ENCODE measurements at places on chromosomes 11 and 22.

- no peak for DNase-seq
Observed at GRCh38 chr11:84607975-84608836, 1018.9 kb downstream of the DLG2 start.

- DNase-seq, result no peak
Observed at GRCh38 chr11:110153474-110153873, 60.3 kb downstream of the ZC3H12C start.

DNA sequence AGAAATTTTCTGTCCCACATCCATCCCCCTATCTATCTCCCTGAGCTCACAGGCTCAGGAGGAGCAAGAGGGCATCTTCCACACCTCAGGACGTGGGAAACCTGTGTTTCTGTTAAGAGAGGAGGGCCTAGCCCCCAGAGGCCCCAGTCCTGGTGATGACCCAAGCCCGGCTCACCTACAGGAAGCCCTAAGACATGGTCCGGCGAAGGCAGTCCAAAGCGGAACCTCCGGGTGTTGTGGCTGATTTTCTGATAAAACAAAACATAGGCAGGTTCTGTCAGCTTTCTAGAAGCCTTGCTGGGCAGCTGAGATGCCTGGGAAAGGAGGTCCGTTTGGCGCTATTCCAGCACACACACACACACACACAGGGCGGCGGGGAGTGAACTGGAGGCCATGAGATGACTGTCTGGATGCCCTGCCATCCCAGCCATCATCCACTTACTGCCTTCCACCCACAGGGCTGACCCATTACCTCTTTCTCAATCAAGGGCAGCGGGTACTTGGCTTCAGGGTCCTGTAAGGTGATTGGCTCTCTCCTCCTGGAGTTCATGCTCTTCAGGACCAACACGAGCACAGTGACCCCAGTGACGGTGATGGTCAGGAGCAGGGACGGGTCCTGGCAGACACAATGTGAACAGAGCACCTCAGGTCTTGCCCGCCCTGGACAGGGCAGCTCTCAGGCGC is 882 bp downstream of the CYB5R2 start:
- DNase-seq, result no peak

DNA sequence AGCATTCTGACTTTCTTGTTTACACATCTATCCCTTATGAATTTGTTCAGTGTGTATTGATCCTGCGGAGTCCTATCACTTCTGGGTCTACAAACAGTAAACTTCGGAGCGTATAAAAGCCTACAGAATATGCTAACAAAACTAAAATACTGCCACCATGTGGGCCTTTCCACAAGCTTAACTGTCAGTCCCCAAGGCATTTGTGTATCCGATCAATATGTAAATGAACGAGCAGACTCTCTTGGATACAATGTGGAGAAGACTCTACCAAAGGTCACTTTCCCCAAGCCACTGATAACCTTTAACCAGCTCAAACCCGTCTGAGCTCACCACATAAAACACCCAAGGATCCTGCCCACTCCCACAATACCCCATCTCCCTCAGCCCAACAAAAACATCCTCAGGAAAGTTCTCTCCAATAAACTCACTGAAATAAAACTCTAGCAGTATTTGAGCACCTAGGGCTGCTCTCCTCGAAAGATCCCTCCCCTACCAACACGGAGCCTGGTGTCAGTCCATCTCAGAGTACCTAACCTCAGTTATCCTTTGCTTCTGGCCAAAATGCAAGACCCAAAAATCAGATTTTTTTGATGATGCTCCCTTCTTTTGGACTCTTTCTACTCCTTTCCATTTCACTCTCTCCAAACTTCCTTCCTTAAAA is 17.8 kb downstream of the ADA2 start:
- no peak for DNase-seq

DNA sequence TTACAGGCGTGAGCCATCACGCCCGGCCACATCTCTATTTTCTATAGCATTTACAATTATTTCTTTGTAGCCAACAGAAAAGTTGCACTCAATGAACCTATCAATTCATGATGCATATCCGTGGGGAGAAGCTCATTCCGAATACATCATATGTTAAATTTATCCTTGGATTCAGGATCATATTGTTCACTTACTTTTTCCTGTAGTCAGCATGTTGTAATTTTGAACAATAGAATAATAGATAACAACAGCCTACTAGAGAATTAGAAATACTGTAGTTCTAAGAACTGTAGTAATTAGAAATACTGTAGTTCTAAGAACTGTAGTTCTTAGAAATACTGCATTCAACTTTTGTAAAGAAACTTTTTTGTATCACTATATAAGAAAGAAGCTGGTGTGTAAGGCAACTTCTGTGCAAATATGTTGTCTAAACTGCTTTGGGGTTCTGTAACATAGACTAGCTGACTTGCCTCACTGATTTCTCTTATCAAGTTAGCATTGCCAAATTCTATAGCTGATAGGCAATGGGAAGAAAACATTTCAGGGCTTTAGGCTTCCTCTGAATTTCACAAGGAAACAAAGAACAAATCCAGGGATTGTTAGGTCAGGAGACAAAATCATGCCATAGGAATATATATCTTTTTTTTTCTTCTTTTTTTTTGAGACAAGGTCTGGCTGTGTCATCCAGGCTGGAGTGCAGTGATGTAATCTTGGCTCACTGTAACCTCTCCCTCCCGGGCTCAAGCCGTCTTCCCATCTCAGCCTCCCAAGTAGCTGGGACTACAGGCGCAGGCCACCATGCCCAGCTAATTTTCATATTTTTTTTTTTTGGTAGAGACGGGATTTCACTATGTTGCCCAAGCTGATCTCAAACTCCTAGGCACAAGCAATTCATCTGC is 91.9 kb downstream of the CSTPP1 start:
- DNase-seq, result no peak

DNA sequence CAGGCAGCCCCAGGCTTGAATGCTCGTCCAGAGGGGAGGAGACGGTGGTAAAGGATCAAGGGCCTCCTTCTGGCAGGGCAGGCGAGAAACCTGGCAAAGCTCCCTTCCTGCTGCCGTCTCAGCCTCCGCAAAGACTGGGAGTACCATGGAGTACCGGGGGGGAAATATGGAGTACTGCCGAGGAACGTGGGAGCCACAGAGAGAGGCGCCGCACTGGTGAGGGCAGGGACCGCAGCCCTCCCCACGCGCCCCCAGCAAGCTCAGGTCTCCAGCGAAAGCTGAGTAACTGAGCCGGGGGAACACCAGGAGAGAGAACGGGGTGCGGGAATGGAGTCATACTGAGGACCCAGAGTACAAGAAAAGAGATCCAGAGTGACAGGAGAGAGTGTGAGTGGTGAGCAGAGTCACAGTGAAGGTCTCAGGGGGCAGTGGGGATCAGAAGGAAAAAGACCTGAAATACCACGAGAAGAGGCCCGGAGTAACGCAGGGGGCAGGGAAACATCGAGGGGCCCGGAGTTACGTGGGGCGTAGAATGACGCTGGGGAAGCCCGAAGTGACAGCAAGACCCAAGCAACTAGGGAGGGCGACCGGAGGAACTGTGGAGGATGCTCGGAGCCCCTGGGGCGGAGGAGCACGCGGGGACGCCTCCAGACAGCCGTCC is 740 bp downstream of the EML3 start:
- peak; percentile 36 for DNase-seq

DNA sequence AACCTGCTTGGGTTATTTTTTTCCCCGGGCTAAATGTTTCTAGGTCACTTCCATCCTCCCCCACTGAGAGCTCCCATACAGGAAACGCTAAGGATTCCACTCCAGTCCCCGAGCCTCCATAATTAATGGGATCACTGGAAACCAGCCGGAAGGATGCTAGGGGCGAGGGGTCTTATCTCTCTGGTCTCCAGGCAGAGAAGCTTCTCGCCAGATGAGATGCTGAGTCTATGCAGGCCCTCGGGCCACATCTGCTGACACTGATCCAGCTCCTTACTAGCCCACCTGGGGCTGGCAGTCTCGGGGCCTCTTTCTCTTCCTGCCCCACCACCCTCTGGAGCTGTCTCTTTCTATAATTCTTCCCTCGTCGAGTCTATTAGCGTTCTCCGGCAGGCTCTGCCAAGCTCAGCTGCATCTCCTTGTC is 125.9 kb upstream of the SYT13 start:
- DNase-seq, result no peak

GRCh38 chr11:6472934-6473333 is 807 bp downstream of the TRIM3 start:
- no peak for DNase-seq

DNA sequence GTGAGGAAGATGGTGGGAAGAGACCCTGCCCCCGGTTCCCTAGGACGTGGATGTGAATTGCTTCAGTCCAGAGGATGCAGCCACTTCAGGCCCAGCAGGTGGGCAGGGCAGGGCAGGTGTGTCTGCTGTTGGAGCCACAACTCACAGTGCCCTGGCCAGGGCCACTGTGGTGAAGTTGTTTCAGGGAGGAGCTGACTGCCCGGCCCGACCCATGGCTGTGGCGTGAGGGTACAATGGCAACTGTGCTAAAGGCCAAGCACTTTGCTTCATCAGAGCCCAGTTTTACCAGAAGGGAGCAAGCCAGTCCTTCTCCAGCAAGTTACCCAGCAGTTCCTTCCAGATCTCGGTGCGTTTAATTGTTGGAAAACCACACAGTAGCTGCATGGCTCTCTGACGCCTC is 1174.4 kb downstream of the BRD1 start:
- no peak for DNase-seq

GRCh38 chr22:22123118-22123959 is 121.2 kb upstream of the VPREB1 start:
- no peak for DNase-seq

GRCh38 chr22:49915610-49916009 is 2.6 kb downstream of the ALG12 start:
- no peak for DNase-seq

GRCh38 chr22:49972163-49973017 is 11.8 kb downstream of the PIM3 start:
- DNase-seq, result no peak

DNA sequence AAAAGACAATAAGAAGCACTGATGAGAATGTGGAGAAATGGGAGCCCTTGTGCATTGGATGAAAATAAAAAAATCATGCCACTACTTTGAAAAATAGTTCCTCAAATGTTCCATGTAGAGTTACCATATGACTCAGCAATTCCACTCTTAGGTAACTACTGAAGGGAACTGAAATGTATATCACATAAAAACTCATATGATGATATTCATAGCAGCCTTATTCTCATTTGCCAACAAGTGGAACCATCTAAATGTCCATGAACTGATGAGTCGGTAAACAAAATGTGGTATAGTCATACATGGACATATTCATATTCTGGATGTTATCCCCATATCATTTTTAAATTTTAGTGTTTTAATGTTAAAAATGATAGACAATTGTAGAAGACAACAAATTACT is 3.5 kb downstream of the KRTAP5-9 start:
- DNase-seq, result no peak

DNA sequence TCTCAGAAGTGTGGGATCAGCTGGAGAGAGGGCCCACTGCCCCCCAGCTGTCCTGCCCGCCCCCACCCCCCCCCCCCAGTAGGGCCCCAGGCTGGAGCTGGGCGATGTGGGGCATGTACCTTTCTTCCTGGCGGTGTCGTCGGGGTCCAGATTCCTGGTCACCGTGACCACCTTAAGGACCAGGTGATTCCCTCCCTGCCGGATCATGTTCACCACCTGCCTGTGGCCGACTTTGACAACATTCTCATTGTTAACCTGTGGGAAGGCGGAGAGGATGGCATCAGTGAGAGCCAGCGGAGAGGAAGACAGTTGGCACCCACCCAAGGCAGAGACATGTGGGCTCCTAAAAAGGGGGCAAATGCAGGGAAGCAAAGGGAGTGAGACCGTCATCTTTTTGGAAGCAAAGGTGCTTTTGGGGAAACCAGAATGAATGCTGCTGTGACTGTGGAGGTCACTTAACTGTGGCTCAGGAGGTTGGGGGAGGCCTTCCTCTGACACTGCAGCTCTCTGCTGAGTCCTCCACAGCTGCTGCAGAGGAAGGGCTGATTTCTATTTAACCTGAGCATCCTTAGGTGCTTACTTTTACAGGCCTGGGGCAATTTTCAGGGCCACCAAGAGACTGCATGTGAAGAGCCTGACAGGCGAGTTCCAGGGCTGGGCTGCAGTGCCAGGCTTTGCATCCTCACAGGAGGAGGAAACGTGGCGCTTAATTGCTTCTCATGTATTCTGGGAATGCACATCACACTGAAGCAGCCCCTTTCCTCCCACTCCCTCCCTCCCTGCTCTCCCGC is 104.5 kb downstream of the CTTN start:
- no peak for DNase-seq

GRCh38 chr11:12029738-12030363 is 21.4 kb upstream of the DKK3 start:
- DNase-seq, result peak; percentile 73

- DNase-seq, result no peak
Observed at GRCh38 chr22:30327864-30328345, 1.2 kb upstream of the TBC1D10A start.

- no peak for DNase-seq
Observed at GRCh38 chr11:68993546-68993945, 12.8 kb upstream of the MRGPRD start.

DNA sequence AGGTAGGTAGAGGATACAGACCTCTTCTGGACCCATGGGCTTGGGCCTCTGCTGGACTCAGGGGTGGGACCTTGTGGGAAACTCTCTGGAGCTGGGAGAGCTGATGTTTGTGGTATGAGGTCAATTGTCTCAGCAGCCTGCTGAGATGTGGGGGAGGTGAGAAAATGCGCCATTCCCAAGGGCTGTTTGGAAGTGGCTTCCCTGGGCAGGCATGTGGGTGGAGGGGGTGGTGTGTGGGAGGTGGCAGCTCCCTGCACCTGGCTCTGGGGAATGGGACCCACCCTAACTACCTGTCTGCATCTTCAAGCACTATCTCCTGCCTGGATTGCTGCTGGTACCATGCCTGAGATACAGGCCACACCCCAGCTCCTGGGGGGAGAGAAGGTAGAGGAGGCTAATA is 97.4 kb upstream of the THY1 start:
- no peak for DNase-seq

- DNase-seq, result no peak
Observed at GRCh38 chr11:119532551-119532950, 109.6 kb upstream of the THY1 start.

DNA sequence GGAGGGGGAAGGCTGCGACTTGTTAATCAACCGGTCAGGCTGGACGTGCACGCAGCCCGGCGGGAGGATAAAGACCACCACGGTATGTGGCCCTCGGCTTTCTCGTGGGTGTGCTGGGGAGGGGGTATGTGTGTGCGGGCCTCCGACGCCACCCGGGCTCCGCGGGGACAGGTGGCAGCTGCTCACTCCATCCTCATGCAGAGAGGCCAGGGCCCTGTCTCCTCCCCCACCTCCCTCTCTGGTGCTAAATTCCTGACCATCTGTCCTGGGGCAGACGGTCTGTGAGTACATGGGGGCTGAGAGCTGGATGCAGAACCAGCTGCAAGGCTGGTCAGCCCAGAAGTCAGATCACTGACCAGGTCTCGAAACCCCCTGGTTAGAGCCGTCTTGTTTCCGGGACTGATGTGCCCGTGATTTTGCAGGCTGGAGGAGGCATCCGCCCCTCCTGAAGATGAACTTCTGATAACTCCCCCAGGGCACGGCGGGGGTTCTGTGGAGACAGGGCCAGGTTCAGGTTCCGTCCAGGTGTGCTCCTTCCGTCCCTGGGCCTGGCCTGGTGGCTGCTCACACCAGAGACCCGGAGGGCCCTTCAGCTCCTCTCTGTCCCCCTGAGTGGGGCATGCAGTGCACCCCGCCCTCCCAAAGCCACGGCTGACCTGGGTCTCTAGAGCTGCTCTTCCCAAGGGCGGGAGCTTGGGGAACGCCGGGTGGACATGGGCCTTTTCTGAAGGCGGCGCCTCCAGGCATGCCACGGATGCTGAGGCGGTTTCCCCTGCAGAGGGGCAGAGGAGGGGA is 1119.7 kb downstream of the BRD1 start:
- DNase-seq, result no peak
